Activated CD4-positive, alpha-beta T cell treated with anti-CD3 and anti-CD28 coated beads for 4 hours (primary cell): ENCODE measurements at places on chromosomes 2 and 18.

GRCh38 chr2:225070811-225071210 is 28.5 kb upstream of the DOCK10 start:
- DNase-seq, result no peak

- no peak for DNase-seq
These were observed 1.6 kb downstream of the COQ10B start for GRCh38 chr2:197454923-197455322.

DNA sequence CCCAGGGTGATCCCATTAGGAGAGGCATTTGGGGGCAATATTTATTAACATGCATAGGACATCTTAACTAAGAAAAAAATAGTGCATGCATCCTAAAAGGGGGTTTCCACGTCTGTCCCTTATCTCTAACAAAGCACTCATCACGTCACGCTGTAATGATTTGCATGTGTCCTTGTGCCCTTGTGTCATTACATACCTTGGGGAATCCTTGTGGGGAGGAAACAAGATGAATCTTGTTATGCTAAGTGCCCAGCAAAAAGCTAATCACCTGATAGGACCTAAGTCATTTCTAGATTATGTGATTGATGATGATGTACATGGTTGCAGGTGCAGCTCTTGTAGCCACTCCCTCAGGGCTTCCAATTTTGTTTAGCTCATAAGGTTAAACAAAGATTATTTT is 250.9 kb downstream of the FBXO15 start:
- DNase-seq, result no peak

DNA sequence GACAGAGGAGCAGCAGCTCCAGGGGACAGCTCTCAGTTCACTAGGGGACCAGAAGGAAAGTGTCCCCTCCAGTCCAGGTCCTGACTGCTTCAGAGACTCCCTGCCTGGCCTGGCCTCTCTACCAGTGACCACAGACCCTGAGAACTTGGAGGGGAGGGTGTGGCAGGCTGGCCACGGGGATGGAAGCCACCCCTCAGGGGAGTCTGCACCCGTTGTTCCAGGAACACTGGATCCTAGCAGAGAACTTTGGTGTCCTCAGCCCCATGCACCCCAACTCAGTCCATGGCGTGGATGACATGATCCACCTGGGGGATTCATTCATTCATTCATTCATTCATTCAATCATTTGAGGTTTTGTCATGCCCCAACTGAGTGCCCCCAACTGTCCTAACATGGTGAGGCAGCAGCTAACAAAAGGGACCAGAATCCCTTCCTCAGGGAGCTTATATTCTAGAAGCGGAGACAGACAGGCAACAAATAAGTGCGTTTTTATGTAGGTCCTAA is 31.9 kb downstream of the MYO7B start:
- DNase-seq, result no peak

- no peak for DNase-seq
These were observed 32.5 kb downstream of the HS6ST1 start for GRCh38 chr2:128286011-128286721.

DNA sequence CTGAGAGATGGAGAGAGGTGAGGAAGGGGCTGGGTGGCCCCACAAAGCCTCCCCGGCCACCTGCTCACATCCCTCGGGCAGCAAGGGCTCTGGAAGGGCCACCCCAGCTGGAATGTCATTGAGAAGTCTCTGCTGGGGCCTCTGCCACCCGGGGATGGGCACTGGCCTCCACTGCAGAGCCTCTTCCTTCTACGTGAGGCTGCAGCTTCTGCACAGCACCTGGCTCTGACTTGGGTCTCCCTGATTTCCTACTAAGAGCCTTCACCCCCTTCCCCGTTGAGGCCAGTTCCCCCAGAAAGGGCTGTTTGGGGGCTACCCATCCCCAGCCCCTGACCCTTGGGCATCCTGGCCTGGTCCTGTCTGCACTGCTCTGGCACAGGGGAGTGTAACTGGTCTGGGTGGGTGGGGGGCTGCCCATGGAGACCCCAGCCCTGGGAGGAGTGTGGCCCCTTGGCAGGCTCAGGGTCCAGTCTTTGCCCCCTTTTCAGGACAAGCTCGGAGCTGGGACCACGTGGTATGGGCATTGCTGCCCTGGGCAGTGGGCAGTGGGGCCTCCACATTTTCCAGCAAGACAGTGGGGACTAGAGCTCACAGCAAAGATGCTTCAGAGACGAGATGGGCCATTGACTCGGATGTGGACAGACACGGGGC is 5.6 kb downstream of the PDCD1 start:
- DNase-seq, result no peak

GRCh38 chr2:30503695-30504052 is 56.6 kb downstream of the LCLAT1 start:
- DNase-seq, result no peak

DNA sequence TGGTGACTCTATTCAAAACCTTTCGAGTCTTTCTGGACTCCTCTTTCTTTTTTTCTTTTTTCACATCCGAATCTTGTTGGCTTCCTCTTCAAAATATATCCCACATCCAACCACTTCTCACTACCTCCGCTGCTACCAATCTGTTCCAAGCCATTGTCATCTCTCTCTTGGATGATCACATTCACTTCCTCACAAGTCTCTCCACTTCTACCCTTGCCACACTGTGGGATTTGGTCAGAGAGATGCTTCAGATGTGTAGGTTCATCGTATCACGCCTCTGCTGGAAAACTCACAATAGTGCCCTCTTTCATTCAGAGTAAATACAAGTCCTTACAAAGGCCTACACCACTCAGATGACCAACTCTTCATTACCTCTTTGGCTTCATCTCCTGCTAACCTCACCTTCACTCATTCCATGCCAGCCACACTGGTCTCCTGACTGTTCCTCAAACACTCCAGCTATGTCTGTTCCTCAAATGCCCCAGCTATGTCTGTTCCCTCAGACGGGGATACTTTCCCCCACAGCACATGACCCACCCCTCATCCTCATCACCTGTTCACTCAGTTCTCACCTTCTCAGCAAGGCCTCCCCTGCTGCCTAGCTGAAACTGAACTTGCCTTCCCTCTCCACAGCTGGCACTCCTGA is 67.2 kb upstream of the PELI1 start:
- no peak for DNase-seq

GRCh38 chr2:37907501-37908225 is 17.4 kb upstream of the RMDN2 start:
- no peak for DNase-seq

- peak; percentile 48 for DNase-seq
These were observed 7.5 kb downstream of the GALNT1 start for GRCh38 chr18:35588995-35589394.

- DNase-seq, result no peak
These were observed 1.3 kb downstream of the SP9 start for GRCh38 chr2:174335988-174336500.

DNA sequence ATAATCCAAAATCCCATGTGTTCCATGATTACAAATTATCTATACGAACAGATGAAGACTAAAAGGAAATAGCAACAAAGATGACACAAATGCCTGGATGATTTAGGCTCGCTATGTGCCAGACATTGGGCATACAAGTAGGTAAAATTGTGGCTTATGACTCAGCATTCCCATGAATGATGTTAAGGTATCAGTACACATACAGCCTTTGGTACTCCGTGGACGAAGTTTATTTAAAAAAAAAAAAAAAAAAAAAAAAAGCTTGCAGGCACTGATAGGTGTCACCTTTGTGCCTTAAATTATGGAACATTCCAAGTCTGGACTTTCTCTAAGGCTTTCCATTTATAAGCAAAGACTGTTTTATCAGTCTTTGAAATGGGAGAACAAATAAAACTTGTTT is 2.7 kb downstream of the CHAC2 start:
- no peak for DNase-seq

DNA sequence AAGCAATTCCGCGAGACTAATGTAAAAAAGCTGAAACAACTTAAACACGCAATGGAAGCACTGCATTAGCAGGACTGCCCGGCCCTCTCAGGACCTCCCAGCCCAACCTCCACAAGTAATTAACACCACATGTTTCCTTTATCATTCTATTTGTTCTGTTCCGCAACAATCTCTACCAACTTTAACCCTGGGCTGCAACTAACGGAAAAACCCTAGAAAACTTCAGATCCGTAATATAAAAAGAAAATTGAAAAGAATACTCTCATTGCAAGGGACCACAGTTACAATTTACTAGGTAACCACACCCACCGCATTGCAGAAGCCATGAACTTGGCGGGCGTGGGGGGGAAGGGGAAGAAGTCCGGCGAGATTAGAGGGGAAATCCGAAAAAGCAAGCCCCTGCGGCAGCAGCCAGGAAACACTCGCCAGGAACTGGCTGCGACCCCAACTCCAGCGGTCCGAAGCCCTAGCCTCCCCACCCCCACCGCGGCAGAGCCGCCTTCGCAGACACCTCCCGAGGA is 1.2 kb downstream of the EPB41L3 start:
- DNase-seq, result no peak

- no peak for DNase-seq
These were observed 1.7 kb downstream of the EVA1A start for GRCh38 chr2:75558786-75559679.

GRCh38 chr2:62381656-62382055 is 124.3 kb downstream of the TMEM17 start:
- no peak for DNase-seq

GRCh38 chr18:45255197-45255890 is 359.9 kb upstream of the SLC14A2 start:
- no peak for DNase-seq

GRCh38 chr2:38194751-38195150 is 118.8 kb upstream of the CYP1B1 start:
- DNase-seq, result no peak

- DNase-seq, result no peak
These were observed 64.5 kb downstream of the ADI1 start for GRCh38 chr2:3454802-3455201.

GRCh38 chr2:100185516-100185915 is 43.1 kb upstream of the AFF3 start:
- no peak for DNase-seq

DNA sequence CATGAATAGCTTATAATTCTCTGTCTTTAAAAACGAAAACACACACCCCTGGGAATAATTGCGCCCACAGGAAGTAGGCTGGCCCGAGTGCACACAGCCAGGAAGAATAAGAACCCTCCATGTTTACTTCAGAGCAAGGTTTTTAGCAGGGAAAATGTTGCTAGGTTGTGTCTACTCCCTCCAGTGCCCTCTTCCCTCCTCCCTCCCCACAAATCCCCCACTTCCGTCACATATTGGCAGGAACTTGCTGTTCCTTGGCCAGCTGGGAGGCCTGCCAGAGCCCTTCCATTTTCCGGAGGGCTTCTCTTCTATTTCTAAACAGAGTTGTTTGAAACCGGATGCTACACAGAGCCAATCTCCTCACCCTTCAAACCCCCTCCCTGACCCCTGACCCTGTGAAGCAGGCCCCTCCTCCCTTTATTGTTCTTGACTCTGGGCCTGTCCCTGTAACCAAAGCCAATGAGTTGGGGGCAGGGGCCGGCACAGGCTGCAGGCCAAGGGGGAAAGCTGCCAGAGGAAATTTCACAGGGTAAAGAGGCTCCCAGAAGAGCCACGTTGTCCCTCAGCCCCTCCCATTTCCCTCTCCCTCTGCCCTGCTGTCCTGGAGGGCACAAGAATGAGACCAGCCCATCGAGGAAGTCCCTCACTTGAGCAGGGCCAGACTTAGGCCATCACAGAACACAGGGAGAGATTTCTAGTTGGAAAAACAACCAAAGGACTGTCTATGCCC is 49.8 kb upstream of the LGALSL start:
- no peak for DNase-seq

- DNase-seq, result no peak
These were observed 275.9 kb downstream of the TMX3 start for GRCh38 chr18:68438983-68439382.

- no peak for DNase-seq
These were observed 71.5 kb upstream of the TTC39C start for GRCh38 chr18:23943104-23943503.

GRCh38 chr2:200575957-200576356 is 9.9 kb upstream of the AOX1 start:
- no peak for DNase-seq

DNA sequence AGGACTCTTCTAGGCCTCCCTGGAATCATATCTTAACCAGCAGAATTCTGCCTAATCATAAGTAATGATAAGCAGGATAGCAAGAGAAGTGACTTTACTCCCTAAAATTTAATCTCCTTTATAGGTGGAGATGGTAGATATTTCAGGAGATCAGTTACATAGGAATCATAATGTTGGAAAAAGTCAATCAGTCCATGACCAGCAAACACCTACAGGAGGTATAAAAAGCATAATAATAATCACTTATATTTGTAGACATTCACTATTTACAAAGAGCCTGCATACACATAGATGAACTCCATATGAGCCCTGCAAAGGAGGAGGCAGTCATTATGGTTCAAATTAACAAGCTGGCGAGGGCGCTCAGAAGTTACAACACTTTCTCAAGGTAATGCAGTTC is 2.5 kb downstream of the GALNT5 start:
- no peak for DNase-seq

GRCh38 chr18:58299936-58300335 is 255.9 kb downstream of the NEDD4L start:
- DNase-seq, result no peak

GRCh38 chr2:168338292-168338691 is 90.9 kb upstream of the STK39 start:
- no peak for DNase-seq

DNA sequence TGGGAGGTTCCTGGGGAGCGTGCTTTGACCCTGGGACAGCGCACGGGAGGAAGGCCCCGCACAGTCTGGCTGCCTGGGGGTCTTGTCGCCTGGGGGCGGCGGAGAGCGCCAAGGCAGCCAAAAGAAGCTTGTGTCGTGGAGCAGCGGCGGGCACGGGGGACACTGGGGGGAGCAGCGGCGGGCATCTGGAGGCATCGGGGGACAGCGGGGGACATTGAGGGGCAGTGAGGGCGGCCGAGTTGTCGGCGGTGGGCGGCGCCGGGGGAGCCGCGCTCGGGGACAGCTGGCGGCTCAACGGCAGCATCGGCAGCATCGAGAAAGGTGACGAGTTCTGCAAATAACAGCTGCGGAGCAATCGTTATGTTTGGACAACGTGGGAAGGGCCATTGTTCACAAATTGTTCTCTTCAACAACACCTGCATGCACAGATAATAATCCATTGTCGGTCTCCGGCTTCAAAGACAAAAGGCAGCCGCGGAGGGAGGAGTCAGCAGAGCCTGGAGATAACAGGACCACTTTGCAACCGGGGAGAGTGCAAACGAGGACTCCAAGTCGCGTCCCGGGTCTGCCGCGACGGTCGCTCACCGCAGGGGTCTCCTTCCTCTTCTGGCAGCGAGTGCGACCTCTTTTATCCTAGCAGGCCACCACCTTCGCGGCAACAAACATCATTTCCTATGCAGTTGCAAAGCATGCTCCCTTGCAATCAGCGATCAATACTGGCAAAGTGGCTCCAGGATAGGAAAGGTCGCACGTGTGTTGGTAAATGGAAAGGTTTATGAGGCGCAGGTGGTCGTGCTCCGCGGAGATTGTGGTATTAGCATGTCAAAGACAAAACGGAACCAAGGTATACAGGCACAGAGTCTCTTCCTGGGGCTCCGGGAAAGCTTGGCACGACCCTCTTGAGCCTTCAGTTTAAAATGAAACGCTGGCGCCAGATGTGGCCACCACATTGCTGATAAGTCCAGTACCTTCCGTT is 132.3 kb upstream of the DLX2 start:
- peak; percentile 34 for DNase-seq

- DNase-seq, result no peak
These were observed 114.9 kb upstream of the SEC11C start for GRCh38 chr18:59024829-59025228.

GRCh38 chr2:32249731-32250236 is 14.9 kb downstream of the NLRC4 start:
- no peak for DNase-seq
